Central memory CD4-positive, alpha-beta T cell (primary cell): ENCODE measurements at places on chromosomes 7 and 10.

DNA sequence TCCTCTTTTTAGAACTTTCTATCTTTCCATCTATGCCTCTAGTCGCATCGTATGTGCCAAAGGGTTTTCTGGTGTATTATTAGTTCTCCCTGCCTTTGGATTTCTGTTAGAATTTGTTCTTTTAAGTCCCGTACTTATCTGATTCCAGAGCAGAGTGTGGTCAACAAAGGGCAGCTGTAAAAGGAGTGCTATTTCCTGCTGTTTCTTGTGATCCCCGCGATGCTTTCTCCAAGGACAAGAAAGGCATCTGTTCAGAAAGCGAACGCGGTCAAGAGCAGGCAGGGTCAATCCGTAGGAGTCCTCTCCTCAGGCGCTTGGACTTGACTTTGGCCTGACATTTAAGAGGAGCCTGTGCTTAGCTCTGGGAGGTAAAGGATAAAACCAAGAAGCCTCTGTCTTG, 1152.1 kb upstream of the AUTS2 start:
- no peak for DNase-seq

DNA sequence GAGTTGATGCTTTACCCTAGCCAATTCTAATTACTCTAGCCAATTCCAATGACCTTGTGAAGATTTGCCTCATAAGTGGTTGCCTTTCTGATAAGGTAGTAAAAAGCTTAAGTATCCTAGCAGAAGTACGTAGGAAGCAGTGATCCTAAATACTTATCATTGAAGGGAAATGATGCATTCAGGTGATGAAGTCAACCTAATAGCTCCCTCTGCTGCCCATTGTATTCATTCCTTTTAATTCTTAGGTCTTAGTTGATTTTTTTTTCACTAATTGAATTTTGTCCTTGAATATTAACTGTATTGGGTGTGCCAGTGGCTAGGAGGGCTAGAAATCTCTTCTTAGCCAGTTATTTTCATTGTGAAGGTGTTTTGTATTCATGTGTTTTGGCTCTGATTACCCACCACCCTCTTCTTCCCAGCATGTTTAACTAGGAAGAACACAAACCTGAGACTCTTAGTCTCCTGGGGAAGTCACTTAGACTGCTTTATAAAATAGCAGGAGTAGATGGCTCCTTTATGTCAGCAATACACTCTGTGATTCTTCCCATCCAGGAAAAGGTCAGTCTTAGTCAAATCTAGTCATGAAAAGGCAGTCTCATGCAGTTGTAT, 46.3 kb downstream of the PLEKHA8 start:
- peak; percentile 6 for DNase-seq

GRCh38 chr7:124681946-124682345, 83.6 kb downstream of the GPR37 start:
- DNase-seq: no peak

GRCh38 chr10:47023237-47024045, 112.2 kb downstream of the PTPN20 start:
- no peak for DNase-seq

DNA sequence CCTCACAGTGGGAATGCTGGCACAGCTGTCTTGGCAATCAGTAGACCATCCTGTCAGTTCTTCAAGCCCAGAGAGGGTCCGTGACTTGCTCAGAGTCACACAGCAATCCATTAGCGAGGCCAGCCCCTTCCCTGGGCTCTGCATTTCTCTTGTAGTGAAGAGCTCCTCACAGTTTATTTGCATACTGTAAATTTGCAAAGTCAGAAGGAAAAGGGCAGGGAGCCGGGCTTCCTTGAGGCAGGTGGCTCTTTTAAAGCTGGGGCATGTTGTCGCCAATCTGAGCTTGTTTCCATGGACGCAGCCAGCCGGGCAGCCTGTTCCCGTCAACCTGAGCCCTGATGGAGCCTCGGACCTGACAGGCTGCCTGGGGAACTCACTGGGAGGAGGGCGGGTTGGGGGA, 123.4 kb downstream of the CUX1 start:
- no peak for DNase-seq

GRCh38 chr10:70651661-70652060, 20.6 kb upstream of the ADAMTS14 start:
- no peak for DNase-seq

- no peak for DNase-seq
These were observed 1.1 kb downstream of the ATG9B start for GRCh38 chr7:151023232-151023631.

- DNase-seq: no peak
These were observed 291.6 kb upstream of the KIAA1217 start for GRCh38 chr10:23917251-23917840.

- DNase-seq: no peak
These were observed 105.6 kb upstream of the GPR26 start for GRCh38 chr10:123560301-123561140.

DNA sequence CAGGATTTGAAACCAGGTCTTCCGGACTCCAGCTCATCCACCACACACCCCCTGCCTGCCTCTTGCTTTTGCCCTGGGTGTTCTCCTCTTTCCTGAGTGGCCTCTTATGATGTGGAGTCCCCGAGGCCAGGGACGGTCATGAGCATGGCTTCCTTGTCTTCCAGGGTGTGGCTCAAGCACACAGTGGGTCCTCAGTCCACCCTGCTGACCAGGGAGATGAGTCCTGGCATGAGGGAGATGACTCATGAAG, 32.8 kb downstream of the DNAJB12 start:
- no peak for DNase-seq

DNA sequence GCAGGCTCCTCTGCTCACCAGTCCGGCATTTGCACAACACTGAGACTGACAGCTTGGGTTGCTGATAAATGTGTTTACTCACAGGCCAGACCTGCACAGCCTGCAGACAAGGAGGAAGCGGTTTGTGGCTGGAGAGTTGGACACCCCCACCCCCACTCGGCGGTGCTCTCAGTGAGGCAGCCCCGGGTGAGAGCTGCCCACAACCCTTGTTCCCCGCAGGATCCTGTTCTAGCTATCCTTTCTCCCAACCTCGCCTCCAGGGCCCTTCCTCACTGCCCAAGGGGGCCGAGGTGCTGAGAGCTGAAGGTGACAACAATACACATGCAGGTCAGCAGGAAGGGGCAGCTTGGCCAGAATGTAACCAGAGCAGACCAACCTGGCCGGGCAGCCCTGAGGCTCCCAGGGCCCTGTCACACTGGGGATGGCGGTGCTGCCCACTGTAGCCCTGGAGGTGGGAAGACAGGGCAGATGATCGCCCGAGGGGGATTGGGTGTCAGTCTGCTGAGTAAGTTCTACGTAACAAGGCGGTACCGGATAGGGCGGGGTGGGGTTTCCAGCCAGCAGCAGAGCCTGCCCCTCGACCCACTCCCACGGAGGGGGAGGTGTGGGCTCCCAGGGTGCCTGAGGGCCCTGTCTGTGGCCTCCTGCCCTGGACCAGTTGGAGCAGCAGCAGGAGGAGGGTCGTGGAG, 2.1 kb upstream of the ADAM8 start:
- DNase-seq: peak; percentile 78

GRCh38 chr7:28361551-28361950, 50.8 kb upstream of the CREB5 start:
- DNase-seq: no peak

DNA sequence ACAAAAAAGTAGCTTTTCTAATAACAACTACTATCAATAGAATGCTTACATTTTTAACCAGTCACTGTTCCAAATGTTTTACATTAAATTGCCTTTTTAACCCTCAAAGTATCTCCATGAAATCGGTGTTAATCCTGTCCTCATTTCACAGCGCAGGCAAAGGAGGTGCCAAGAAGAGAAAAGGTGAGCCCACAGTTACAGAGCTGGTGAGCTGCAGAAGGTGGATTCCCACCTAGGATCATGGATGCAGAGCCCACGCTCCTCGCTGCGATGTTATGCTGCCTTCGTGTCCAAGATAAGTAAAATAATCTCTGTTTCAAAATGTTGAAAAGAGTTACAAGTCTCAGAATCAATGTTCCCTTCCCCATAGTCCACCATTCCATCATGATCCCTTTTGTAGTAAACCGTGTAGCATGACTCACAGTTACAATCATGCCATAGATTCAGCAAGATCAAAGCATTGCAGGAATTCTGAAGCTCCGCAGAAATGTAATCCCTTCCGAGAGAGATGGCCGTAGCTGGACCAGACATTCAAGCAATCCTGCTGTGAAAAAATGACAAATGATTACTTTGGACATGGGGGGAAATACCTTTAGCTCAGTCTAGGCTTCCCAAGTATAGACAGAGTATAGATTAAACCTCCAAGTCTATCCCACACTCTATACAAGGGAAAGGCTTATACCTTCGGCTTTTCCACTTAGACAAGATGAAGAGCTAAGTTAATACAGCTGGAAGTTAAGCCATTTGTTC, 394.7 kb upstream of the AKR1E2 start:
- DNase-seq: no peak

GRCh38 chr7:138407792-138408191, 52.3 kb upstream of the TRIM24 start:
- no peak for DNase-seq

DNA sequence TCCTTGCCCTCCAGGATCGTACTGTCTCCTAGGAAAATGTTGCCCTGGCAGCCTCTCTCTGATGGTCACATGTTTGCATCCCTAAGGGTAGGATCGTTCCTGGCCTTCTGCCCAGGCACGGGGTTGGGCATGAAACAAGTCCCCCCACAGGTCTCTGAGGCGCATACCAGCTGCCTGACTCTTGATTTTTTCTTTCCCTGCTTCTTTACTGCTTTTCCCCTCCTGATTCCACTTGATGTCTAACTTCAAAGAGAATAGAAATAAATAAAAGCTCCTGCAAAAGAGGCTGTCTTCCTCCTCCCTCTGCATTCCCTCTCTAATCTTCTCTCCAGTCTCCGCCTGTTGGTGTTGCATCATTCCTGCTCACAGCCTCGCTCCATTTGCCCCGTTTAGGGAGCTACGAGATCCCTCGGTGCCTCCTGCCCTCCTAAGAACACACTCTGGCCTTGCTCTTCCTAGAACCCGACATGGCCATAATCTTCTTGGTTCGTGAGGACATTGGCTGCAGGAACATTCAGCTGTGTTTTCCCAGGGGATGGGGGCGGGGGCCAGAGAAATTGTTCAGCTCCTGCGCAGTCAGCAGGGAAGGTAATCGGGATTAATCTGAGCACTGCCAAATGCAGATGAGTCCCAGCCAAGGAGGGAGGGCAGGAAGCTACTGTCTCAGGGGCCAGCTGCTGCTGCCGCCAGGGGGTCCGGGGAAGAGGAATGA, 26.0 kb downstream of the LEP start:
- no peak for DNase-seq

DNA sequence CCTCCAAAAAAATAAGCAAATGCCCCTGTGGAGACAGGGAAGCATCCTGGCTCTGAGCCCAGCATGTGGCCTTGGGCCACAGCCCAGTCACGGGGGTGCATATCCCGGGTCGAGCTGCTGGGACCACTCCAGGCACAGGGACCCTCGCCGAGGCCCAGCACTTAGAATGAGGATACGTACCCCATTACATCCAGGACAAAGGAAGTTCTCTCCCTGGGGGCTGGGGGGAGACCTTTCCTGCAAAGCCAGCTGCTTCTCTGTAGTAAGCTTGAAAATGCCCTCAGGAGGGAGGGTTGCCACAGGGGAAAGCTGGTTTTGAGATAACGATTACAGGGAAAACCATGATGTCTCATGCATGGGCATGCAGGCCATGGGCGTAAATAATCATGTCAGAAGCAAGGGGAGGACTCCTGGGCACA, 75.5 kb downstream of the HIPK2 start:
- no peak for DNase-seq

DNA sequence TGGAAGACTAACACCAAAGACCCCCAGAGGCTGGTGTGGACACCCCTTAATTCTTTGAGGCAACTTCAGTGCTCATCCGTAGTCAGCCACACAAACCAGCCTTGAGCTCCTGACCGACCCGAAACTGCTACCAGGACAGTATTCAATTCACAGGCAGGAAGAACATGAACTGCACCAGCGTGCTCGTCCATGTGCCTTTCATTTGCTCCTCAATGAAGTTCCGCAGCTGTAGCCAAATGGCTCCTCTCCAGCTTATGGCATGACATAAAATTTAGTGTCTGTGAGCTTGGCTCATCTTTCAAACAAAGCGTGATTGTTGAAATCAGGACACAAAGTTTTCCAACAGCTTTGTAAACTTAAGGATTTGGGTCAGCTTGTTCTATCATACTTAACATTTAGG, 144.1 kb upstream of the FAM171A1 start:
- DNase-seq: no peak

GRCh38 chr7:92594746-92595145, 4.6 kb upstream of the FAM133B start:
- DNase-seq: no peak

GRCh38 chr10:553233-553632, 136.2 kb downstream of the DIP2C start:
- DNase-seq: no peak

DNA sequence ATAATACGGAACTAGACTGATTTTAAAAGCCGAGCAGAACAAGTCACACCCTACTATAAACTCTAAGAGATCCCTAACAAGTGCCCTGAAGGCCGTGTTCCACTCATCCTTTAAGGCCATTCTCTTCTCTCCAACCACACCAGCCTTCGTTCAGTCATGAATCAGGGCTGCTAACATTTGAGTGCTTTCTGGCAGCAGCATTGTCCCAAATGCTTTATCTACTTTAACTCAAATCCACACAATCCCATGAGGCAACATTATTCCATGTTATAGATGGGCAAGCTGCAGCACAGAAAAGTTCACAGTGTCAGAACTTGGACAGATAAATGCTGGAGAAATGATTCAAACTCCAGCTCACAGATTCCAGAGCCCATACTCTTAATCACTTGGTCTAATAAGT, 73.5 kb downstream of the MALSU1 start:
- no peak for DNase-seq

DNA sequence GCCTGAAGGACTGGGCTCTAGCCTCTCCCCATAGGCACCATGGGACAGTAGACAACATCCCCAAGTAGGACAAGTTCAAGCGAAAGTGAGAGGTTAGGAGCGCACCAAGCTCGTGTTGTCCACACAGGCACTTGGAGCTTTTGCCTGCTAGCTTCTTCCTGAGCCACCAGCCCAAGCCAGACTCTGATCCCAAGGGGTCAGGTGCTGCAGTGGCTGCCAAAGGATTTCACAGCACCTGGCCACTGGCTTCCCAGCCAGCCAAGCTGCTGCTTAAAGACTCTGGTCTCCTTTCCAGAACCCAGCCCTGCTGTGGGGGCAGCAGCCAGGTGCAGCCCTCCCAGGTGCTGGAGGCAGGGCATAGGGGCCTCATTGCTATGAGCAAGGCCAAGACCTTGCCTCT, 33.0 kb upstream of the UNC5B start:
- no peak for DNase-seq

DNA sequence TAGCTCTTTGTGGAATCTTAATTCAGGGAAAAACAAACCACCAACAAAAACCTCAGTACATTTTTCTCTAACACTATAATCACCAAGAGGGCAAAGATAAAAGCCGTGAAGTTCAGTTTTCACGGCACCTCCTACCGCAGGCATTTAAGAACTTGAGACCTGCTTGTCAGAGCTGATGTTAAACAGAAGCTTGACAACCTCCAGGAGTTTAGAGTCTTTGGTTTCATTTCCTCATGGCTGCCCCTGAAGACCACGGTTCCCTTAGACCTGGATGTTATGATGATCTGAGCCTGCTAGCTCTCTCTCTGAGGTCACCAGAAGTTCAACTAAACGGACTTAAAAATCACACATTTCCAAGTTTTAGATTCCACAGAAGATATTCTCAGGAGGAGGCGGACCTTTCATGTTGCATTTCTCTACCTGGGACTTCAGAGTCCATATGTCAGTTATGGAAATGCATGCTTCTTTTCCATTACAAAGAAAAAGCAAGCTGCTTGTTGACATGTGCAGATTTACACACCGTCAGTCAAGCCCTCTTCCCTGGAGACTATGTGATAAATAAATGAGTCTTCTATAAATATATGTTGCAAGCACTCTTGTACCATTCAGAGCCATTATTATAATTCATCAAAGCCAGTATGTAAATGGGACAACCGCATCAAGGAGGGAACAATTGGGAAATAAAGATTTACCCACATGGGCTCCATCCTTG, 258.0 kb downstream of the GFRA1 start:
- no peak for DNase-seq
